Breast epithelium (tissue), 4 donors: ENCODE measurements at places on chromosomes 6 and 20.

DNA sequence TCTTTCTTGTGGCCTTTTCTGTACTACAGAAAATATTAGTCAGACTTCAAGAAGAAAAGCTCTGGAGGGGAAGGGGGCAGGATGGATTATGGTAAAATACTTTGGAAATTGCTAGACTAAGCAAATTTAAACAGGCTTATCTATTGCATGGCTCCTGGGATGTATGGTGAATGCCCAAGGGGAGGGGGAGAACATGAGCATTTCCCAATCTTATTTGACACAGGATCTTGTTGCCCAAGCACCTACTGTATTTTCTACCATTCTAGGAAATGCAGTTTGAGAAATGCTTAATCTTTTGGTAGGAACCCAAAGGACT is 86.1 kb upstream of the LAMP5 start:
- no peak for DNase-seq

DNA sequence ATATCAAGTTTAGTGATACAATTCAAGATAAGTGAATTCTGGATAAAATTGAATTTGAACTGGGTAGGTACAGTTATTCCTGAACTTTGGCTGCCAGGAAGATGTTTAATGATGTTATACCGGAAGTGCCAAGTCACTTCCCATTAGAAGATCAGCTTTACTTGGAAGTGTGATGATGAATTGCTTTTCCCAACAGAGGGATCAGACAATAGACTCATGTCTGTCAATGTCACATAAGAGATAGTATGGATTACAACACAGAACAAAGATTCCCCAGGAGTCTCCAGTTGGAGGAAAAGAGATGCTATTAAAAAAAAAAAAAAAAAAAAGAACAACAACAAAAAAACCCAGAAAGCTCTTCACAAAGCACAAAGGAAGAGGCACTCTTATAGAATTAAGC is 497.9 kb upstream of the EPHA7 start:
- DNase-seq: no peak

DNA sequence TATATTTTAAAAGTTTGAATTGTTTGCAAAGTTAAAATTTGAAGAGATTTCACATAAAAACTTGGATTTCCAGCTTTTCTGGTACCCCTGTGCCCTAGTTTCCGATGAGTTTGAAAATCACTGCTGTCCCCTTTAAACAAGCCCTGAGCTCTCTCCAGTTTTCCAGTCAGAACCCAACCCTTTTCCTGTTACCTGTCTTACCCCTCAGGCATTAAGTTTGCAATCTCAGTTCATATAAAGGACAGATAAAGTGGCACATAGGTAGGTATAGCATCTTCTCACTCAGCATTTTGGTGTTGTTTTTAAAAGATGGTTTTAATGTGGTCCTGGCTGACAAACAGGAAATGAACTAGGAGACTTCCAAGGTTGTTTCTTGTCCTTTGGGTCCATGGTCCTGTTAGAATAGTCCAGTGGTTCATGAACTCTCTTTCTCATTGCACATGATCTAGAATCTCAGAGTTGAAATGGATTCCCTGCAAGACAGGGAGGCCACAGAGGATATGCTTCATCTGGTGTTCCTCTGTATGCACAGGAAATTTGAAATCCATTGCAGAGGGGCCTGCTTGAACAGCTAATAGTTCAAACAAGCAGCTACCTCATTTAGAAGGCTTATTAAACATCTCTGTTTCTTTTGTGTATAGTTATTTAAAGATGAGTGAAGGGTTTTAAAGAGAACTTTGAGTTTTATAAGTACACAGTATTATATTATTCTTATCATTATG is 82.7 kb downstream of the JAG1 start:
- DNase-seq: no peak

DNA sequence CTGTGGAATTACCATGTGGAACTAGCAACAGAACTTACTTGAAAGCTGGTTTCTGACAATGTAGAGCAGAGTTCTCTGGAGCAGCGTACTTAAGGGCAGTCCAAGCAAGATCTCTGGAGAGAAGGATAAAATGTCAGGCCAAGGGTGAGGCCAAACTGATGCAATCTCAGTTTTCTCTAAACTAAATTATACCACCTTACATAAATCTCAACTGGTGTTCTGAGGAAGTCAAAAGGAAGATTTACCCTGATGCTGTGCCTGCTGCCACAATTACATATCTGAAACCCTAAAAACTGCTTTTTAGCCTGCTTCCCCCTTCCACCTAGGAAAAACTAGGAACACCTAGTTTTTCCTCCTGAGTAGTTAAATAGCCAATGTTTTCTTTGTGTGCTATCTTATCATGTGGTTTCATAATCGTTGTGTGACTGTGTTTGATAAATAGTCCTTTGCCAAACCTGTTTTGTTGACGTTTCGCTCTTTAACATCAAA is 28.1 kb downstream of the NCOA7 start:
- DNase-seq: no peak

GRCh38 chr6:18269253-18269652 is 4.9 kb upstream of the DEK start:
- DNase-seq: no peak

- DNase-seq: no peak
Measured at GRCh38 chr6:52474173-52474572, 54.0 kb downstream of the EFHC1 start.

DNA sequence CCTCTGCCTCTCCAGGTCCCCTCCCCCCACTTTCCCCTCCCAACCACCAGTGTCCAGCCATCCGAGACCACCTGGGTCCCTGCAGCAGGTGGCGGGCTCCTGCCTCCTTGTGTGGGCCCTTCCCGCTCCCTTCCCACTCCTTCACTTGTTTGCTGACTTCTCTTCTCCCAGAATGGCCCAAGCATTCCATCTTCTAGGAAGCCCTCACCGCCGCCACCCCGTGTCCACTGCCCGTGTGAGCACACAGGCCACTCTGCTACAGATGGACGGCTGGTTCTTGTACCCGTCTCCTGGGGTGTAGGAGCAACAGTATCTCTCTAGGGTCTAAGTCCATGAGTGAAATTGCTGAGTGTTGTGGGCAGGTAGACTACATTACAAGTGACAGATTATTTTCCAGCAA is 15.0 kb downstream of the BPHL start:
- no peak for DNase-seq

DNA sequence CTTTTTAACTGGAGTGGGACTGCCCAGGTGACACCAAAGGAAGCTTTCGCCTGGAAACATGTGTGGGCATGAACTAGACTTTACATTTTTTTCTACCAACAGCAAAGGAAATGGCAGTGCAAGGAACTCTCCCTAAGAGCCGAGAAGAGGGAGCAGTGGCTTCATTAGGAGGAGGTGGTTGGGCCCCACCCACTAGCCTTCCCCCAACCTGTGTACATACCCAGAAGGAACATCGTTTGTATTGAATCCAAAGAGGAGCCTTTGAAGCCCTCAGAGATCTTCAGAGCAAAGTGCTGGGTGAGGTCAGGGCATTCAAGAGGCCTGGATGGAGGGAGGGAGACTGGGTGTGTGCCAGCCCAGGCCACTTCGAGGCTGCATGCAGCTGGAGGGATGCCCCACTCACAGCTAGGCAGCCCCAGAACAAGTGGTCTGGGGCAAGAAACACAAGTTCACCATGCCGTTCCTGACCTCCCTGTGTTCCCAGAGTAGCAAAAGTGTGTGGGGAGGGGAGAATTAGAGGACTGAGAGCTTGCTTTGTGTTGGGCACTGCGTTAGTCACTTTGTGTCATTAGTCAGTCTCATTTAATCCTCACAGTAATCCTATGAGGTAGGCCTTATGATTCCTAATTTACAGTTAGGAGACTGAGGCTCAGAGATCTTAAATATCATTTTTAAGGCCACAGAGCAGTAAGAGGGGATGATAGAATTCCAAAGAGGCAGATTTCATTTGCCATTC is 191.6 kb upstream of the SUPT3H start:
- no peak for DNase-seq

- no peak for DNase-seq
Measured at GRCh38 chr6:144129469-144129868, 20.8 kb upstream of the STX11 start.

DNA sequence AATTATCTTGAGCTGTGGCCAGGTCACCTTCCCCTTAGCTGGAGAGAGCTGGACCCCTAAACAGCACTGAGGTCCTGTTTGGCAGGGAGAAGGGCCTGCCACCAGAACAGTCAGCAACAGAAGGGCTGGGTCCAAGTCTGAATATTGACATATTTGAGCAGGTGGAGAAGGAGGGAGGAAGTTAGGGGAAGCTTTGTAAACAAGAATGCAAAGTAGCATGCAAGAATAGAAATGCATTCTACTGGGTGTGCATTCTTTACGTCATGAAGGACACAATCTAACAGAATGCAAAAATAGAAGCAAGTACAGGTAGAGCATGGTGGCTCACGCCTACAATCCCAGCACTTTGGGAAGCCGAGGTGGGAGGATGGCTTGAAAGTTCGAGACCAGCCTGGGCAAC is 100.5 kb downstream of the QRSL1 start:
- DNase-seq: no peak

- peak; percentile 59 for DNase-seq
Measured at GRCh38 chr20:32652739-32653526, 20.8 kb downstream of the C20orf203 start.

DNA sequence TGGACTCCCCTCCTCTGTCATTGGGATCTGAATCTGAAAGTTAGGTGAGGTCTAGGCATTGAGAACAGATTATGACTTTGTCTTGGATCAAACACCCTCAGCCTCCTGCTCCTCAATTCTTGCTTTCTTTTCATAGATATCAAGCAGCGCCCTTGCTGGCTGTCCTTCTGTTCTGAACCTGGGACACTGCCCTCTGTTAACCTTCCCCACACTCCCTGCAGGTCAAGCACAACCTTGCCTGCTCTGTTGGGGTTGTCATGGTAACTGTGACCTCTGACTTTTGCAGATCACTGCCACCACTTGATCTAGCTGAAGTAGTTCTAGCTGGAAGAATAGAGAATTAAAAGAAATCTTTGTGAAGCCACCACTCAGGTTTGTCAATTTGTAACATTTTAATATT is 16.4 kb upstream of the MICA start:
- DNase-seq: no peak

- peak; percentile 51 for DNase-seq
Measured at GRCh38 chr6:110180228-110181008, at the start of gene CDC40. TSS of gene CDC40 (plus strand) at chr6:110180427. CDS start at chr6:110180445, 18 bp downstream.

- peak; percentile 49 for DNase-seq
Measured at GRCh38 chr20:14986026-14986655, 648.7 kb upstream of the FLRT3 start.

DNA sequence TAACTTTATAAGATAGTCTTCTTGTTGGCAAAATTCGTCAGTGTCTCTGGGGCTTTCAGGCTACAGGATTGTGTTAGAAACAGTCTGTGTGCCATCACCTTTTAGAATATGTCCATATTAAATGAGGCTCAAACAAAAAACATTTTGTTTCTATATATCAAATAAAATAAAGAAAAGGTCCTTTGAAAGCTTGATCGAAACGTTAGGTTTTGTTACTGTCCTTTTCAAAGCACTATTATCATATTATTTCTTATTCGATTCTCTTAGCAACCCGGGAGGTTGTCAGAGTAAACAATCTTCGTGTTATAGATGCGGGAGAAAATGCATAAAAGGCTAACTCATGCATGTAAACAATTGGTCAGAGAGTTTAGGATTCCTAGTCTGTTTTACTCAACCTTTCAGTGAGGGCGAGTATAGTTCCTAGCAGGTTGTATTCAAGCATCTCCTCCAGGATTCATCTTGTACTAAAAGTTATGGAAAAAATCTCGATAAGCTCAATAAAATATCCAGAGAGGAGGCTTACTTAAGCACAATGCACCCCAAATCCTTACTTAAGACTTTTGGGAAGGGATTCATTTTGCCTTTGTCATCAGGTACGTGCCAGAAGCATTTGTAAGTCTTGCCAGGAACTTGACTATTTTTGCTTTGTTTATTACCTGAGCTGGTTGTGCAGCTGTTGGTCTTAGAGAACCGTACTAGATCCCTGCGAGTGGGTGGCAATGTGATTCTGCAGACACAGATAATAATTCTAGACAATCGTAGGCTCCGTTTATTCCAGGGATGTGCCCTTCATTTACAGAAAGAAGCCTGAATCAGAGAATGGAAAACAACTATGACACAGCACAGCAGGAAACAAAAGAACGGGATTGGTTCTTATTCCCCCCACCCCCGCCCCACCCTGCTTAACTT is 159.6 kb upstream of the ZNF217 start:
- DNase-seq: no peak

GRCh38 chr20:25865715-25866656 is 169.3 kb upstream of the ZNF337 start:
- peak; percentile 75 for DNase-seq

GRCh38 chr20:62769346-62770071 is 26.8 kb upstream of the MRGBP start:
- no peak for DNase-seq

GRCh38 chr6:80338201-80338836 is 231.8 kb downstream of the BCKDHB start:
- no peak for DNase-seq
